ENCODE measurements at places on chromosomes 16 and 17.

GRCh38 chr17:35312790-35313711 is 60.4 kb downstream of the SLFN11 start:
- DNase-seq: peak; percentile 31

- peak; percentile 7 for DNase-seq
Observed at GRCh38 chr17:46766493-46767491, 51.7 kb downstream of the WNT3 start.

DNA sequence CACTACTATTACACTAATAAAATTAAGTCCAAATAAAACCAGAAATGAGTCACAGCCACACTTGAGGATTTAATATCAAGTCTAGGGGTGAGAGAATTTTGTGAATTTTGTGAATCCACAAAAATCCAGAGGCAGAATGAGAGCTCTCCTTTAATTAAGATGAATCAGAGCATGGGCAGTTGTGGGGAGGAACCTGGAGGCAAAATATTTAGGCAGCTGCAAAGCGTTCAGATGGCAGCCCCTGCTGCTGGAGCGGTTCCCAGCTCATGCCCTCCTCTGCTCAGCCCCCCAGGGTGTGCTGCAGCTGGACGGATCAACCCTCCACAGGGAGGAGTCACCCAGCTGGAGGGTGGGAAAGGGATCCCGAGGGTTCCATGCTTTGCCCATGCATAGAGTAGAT is 43.4 kb upstream of the IRX6 start:
- no peak for DNase-seq

DNA sequence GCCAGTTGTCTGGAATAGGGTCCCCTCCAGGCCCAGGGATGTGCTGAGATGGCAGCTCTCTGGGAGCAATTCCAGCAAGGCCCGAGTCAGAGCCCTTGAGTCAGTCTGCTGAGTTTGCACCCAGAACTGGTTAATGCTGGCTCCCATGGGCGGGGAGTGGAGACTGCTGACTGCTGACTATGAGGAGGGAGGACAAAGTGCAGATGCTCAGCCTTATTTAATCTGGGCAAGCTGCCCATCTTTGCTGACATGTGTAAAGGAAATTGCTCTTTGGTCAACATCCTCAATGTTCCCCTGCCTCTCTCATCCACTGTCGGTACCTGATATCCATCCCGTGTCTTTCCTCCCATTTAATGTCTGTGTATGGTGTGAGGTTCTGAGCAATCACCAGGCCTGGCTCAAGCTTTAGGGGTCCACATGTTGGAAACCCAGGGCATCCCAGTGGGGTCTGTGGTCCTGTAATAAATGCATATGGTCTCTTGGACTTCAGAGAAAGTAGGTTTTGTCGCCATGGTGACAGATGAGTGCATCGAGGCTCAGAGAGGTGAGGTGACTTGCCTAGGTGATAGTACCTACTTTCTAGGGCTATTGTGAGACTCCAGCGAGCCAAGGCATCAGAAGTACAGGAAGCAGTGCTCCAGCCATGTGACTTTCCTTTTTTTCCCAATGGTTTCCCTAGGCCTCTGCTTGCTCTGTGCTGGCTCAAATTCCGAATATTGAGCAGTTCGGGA is 20.0 kb upstream of the RNF135 start:
- peak; percentile 94 for DNase-seq

DNA sequence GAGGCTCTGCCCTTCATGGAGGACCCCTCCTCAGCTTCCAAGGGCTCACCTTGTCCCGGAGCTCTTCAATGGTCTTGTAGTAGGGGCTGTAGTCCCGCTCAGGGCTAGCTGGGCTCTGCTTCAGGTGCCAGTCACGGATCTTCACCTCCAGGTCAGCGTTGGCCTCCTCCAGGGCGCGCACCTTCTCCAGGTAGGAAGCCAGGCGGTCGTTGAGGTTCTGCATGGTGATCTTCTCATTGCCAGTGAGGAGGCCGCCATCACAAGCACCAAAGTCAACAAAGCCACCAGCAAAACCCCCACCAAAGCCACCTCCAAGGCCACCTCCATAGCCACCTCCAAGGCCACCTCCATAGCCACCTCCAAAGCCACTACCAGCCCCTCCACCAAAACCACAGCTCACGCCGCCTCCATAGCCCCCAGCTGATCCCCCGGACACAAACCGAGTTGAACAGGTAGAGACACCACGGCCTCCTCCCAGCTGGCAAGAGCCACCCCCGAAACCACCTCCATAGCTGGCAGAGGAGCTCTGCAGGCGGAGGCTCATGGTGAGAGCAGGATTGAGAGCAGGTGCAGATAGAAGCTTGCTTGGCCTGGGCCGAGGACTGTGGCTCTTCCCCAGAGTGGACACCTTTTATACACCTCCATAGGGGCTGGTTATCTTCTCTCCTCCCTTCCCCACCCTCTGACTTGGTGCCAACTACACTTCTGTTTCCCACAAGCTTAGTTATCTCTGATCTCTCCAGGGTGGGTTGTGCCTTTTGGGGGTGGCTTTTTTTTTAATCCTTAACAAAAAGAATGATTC is at the start of gene KRT13:
TSS of gene KRT13 (minus strand) at position 606 of the 802 bp plus-strand sequence. CDS start at position 544, 62 bp downstream.
- no peak for DNase-seq

GRCh38 chr16:57045694-57046381 is 46.5 kb upstream of the CPNE2 start:
- DNase-seq: peak; percentile 70

- DNase-seq: no peak
Observed at GRCh38 chr17:39169101-39169500, 3.1 kb upstream of the ARL5C start.

- DNase-seq: no peak
Observed at GRCh38 chr16:51490866-51491265, 339.8 kb upstream of the SALL1 start.

- DNase-seq: no peak
Observed at GRCh38 chr16:4498546-4499195, 22.5 kb downstream of the HMOX2 start.

DNA sequence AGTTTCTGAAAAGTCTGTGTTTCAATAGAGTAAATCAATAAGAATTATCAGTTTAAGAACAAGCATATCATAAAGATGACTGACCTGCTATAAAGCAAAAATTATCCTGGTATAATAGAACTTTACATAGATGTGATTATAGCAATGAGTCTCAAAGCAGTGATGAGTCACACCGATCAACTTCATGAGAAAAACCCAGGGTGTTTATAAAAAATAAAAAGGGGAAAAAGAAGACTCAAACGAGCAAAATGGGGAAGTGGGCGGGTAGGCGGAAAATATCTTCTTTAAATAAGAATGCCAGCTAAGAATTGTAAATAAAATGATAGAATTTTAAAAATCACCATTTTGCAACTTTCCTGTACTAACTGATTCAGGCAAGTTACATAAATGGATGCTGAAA is 46.8 kb downstream of the BRIP1 start:
- DNase-seq: no peak

DNA sequence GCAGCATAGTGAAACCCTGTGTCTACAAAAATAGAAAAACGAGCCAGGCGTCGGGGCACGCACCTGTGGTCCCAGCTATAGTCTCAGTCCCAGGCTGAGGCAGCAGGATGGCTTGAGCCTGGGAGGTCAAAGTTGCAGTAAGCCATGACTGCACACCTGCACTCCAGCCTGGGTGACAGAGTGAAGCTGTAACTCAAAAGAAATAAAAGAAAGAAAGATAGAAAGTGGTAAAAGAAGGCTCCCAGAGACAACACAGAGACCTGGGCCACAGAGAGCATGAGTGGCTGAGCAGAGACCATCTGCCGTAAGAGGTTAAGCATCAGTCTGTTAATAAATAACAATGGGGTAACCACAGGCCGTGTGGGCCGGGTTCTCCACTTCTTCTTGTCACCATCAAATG is 15.3 kb upstream of the HEXD start:
- DNase-seq: no peak

DNA sequence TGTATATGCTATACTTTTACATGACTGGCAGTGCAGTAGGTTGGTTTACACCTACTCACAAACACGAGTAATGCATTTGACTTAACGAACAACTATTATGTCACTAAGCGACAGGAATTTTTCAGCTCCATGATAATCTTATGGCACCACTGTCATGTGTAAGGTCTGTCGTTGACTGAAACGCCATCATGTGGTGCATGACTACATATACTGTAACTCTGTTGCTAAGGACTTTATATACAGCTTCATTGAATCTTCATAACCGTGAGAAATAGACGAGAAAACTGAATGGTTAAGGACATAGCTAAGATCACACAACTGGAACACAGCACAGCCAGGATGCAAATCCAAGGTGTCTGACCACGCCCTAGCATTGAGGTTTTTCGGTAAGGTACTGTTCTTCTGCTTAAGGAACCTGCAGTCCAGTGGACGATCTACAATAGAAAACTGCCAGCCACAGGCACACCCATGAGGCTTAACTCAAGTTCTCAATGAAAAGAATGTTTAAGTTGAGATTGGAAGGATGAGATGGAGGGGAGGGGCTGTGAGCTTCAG is 3.3 kb downstream of the CFAP20 start:
- no peak for DNase-seq

DNA sequence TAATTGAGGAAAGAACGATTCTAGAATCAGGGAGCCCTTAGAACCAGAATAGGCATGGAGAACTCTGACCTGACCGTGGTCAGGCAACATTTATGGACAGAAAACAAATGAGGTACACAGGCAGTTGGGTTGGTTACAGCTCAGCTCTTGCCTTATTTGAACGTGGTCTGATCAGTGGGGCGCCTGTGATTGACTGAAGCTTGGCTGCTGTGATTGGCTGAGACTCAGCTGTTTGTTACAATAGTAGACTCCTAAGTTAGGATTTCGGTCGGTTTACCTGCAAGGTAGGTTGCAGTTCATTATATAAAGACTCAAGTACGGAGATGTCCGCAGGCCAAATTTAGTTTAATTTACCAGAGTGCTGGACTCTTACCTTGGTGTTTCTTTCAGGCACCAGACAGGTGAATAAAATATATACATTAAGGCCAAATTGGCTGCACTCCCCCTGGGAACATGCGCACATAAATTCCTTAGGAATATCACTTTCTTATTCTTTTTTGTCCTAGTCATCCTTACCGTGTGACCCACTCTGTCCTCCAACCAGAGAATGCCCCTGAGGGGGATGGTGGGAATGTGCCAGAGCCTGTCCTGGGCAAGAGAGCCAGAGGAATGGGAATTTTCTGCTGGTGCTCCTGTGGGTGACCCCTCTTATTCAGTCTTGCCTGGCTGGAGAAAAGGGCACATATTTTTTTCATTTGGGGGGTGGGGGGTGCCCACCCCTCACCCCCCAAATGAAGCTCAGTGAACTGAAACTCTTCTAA is 7.5 kb upstream of the CSNK2A2 start:
- no peak for DNase-seq

GRCh38 chr17:28188841-28189263 is 130.1 kb upstream of the TMEM97 start:
- no peak for DNase-seq

- no peak for DNase-seq
Observed at GRCh38 chr17:15511142-15511541, 43.7 kb upstream of the CDRT4 start.

GRCh38 chr16:85202631-85203461 is 90.6 kb upstream of the CIBAR2 start:
- peak; percentile 65 for DNase-seq
